CD4-positive, alpha-beta T cell treated with Interleukin-17A for 1 hour (primary cell): ENCODE measurements at places on chromosomes 1 and 21.

DNA sequence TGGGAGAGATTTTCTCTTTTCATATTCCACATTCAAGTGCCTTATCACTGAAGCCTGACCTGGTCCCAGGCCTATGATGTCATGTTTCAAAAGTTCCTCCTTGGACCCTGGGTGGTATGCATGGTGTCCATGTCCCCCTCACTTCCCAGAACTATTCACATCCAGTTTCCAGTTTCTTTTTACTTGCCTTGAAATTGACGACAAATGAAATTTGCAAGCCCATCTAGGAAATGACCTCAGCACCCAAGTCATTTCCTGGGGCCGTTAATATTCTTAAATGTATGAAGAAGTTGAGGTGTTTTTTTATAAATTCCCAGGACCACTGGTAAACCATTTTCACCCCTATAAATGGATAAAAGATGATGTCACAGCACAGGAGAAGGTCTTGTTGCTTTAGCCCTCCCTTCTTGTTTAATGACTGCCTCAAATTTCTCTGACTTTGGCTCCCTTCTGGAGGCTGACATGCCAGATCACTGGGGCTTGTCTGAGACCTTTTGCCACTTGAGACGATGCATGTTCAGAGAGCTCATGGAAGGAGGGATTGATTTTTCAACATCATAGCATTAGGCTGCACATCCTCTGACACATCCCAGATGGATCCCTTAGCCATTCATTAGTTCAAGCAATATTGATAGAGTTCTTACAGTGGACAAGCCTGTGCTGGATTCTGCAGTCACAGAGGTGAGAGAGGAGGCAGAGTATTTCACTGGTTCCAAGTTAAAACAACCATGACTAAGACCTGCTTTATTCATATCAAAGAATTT, 221.3 kb downstream of the PLPP3 start:
- DNase-seq = no peak

DNA sequence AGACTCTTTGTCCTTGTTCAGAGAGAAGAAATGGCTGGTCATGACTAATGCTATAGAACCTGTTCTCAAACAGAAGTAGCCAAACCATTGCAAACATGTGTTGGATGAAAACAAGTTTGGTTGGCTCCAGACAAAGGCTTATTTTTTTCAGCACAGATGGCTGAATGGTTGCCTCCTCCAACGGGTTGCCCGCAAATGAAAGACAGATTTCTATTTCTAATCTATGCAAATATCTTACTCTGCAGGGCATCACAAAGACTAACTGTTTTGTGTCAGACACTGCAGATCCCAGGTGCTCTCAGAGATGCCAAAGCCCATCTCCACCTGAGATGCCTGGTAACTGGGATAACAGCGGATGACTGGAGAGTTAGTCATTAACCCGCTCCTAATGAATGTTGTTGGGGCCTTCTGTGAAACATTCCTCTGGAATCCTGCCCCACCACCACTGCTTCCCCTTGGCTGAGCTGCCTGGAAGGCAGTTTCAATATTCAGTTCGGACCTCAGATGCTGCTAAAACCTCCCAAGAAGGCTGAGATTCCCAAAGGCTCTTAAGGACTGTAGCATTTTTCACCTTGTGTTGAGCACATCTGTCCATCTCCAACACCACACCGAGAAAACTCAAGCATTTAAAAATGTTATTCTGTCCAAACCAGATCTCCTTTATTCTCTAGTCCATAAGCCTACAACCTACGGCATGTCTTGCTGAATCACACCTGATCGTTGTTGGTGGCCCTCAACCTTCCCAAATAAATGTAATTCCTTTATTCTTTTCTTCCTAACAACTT, 104.4 kb downstream of the PTPN14 start:
- no peak for DNase-seq

GRCh38 chr1:11676386-11677103, 4.4 kb downstream of the MAD2L2 start:
- no peak for DNase-seq

GRCh38 chr1:226973371-226973897, 33.3 kb downstream of the COQ8A start:
- no peak for DNase-seq

DNA sequence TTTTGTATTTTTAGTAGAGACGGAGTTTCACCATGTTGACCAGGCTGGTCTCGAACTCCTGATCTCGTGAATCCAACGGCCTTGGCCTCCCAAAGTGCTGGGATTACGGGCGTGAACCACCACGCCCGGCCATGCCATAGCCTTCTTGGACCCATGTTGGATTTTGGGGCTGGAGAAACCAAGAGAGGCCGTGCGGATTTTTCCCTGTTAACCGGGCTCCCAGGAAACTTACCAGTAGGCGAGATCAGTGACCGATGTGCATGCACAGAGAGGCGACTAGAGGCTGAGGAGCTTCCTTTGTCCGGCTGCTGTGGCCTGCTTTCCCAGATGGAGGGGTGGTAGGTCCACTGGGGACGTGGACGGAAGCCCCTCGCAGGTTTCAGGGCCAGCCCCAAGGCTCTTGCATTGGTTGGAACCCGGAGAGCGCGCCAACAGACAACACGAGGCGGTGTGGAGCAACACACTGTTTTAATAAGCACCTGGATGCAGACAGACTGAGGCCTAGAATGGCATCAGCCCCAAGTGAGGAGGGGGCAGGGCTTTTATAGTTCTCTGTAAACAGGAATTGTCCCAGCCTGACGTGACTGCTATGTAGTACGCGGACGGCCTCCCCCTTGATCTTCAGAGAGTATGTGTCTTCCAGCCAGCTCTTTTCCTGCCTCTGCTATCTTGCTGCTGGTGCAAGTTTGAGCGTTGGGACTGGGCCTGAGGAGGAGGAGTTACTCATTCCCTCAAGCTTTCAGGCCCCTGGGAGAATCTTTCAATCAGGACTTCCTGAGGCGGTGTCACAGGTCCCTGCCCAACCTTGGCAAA, at the start of gene ERVH48-1:
TSS of gene ERVH48-1 (minus strand) at position 517 of the 813 bp plus-strand sequence. CDS start 6,624 bp downstream, outside the sequence.
- DNase-seq = peak; percentile 6

GRCh38 chr1:22105611-22106207, 37.2 kb downstream of the WNT4 start:
- DNase-seq = peak; percentile 64

DNA sequence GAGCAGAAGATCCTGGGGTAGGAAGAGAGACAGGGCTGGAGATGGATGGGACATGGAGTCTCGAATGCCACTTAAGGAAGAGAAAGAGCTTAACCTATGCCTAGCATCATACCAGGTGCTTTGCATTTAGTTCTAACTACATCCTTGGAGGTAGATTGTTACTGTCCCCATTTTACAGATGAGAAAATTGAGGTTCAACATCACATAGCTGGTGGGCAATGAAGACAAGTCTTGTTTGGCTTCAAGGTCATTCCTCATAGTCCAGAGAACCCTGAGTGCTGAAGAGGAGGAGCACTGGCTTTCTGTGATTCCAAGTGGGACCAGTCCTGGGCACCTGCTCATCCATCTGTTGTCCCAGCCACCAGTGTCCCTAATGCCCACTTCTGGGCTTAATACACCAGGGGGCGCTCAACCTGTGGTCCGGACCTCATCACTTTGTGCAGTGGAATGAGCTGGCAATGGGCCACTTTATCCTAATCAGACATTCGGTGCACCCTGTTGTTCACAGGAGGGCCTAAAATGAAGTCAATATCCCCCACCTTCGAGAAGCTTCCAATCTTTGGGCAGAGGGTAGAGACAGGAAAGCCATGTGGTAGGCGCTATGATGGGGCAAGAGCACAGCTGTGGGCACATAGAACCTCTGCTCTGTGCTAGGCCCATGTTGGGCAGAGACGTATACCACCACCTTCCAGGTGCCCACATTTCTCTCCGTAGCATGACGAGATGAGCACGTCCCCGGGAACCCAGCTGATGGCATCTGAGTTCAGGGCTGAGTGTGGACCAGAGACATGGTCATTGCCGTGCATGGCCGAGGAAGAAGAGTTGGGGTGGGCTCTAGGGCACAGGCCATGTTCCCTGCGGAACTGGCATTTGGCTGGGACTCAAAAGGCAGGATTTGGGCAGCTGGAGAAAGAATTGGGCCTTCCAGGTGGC, 9.2 kb downstream of the RPS6KA1 start:
- peak; percentile 65 for DNase-seq

- no peak for DNase-seq
Measured at GRCh38 chr21:42081931-42082381, 10.8 kb downstream of the UMODL1 start.

DNA sequence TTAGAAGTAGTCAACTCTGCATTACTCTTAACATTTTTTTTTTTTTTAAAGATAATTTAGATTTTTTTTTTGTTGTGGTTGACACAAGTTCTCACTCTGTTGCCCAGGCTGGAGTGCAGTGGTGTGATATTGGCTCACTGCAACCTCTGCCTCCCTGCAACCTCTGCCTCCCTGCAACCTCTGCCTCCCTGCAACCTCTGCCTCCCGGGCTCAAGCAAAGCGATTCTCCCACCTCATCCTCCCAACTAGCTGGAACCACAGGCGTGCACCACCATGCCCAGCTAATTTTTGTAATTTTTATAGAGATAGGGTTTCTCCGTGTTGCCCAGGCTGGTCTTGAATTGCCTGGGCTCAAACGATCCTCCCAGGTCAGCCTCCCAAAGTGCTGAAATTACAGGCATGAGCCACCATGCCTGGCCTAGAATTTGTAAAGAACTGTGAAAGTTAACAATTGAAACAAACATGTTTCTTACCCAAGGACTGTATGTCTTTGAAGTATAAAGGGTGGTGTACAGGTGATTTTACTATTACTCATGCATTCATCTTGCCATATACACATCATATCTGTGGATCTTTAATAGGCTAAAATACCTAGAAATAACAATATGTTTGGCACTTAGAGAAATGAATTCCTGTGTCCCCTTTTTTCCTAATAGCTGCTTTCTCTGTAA, 114.7 kb downstream of the ATP5PO start:
- no peak for DNase-seq

GRCh38 chr1:188700116-188700515, 1777.5 kb downstream of the BRINP3 start:
- no peak for DNase-seq

DNA sequence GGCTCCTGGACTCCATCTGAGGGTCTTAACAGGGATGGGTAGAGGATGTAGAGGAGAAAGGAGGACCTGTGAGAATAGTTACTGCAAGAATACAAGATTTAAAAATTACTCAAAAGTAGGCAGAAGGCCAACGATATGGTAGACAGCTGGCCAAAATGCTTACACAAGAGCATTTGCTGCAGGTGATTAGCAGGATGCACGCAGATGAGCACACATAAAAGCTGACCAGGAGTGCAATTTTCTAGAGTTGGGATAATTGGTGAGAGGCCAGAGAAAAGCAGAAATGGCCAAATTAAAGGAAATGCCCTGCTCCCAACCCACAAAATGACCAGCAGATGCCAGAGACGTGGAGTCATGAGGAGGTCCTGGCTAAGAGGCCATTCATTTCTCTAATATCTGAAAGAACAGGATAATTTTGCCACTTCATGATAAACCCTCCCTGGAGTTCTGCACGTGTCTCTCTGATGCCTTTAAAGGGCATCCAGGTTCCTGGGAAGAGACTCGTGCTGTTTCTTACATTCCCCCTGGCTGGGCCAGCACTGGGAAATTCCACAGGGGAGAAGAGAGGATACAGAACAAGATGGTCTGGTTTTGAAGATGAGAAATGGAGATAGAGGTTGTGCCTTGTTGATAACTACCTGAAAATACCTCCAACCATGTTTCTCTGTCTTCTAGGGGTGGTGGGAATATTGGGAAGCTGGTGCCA, 62.3 kb upstream of the KCNA3 start:
- no peak for DNase-seq

DNA sequence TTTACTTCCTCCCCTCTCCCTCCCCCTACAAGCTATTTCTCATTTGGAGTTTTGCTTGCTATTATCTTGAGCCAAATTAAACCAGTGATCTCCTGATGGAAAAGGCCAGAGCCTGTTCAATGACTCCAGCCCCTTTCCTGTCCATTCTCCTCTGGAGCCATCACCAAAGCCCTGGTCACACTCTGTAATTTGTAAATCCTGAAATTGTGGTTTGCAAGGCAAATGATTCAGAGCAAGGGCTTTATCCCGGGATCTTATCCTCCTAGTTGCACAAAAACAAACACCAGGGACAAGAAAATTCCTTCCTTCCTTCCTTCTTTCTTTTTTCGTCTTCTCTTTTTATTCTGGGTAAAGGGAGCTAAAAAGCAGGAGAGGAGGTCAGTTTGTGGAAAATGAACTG, 366.1 kb upstream of the ST6GALNAC5 start:
- no peak for DNase-seq

DNA sequence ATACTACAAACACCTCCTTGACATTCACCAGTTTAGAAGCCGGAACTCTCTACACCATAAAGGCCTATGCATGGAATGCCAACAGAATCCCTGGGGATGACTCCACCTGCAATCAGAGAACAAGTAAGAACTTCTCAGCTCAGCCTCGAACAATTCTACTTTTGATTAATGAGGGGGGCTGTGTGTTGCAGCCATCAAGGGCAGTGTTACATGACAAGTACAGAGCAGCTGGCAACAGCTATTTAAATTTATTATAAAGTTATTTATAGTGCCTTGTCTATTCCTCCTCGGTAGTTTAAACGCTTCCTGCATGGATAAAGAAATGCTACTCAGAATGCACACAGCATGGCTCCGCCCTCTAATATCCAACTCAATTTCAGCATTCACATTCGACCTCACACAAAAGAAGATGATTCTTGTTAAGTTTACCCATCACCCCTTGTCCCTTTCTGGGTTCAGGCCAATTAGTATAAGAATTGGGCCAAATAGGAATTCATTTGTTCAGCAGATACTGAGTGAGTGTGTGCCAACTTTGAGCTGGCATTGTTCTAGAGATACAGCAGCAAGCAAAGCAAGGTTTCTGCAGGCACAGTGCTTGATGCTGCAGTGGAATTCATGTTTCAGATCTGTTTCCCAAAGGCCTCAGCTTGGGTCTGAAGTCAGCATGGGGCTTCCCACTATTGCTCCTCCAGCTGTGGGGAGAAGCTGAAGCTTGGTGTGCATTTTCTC, 6.4 kb downstream of the FNDC7 start:
- no peak for DNase-seq

GRCh38 chr1:156998840-156999500, 46.6 kb downstream of the ARHGEF11 start:
- DNase-seq = no peak

DNA sequence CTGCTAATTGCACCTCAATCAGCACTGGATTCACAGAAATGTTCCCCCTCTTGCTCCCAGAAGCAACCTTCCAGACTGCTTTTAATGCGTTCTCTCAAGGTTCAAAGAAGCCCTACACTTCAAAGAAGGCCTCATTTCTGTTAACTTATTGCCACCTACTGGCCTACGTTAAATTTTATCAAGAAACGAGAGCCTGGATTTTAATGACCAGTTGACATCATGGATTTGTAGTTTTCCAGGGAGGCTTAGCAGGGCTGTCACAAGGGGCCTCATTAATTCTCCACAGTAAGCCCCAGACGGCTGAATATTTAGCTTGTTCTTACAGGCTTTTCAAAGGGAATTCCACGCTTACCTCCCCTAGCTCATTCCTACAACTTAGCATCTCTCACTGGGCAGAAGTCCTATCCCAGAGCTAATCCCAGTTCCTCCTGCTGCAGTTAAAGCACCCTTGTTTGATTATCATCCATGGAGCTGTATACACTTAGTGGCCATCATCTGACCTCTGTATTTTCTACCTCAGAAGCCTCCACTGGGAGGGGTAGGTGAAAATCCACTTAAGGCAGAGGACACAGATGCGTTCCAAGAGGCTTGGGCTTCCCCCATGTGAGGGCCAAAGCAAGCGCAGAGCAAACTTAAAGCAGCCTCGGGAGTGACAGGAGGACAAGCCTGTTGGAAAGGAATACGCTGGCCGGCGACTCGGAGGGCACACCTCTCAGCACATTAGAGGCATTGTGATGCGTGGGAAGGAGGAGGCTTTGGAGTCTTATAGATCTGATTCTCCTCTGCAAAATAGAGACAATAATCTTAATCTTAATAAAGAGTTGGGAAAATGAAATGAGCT, 32.2 kb upstream of the CYP4X1 start:
- DNase-seq = no peak
